ENCODE measurements at places on chromosomes 13 and 19.

GRCh38 chr13:89455225-89455624, 1784.1 kb downstream of the SLITRK5 start:
- H3K4me1 ChIP-seq, result no peaks in the 10 kb centered on the region
- no peak overlapping the region for H3K27ac ChIP-seq
- H3K27me3 ChIP-seq, result no peaks in the 10 kb centered on the region
- no peak for DNase-seq
- no peak overlapping the region for H3K4me3 ChIP-seq
- no peaks in the 10 kb centered on the region for H3K36me3 ChIP-seq

- no peaks in the 10 kb centered on the region for H3K36me3 ChIP-seq
- no peaks in the 10 kb centered on the region for H3K4me1 ChIP-seq
- H3K27me3 ChIP-seq, result no peaks in the 10 kb centered on the region
- no peak overlapping the region for H3K4me3 ChIP-seq
- no peak for DNase-seq
- no peak overlapping the region for H3K27ac ChIP-seq
These were observed 75.9 kb upstream of the DOCK9 start for GRCh38 chr13:99053636-99054233.

- no peaks in the 10 kb centered on the region for H3K4me1 ChIP-seq
- no peak overlapping the region for H3K27ac ChIP-seq
- H3K27me3 ChIP-seq, result no peaks in the 10 kb centered on the region
- no peak for DNase-seq
These were observed 6.5 kb downstream of the DIRAS1 start for GRCh38 chr19:2714531-2715269.

GRCh38 chr19:13843104-13843921, 33.6 kb upstream of the NANOS3 start:
- H3K4me1 ChIP-seq, result peaks cover 17% of the 10 kb centered on the region
- peak overlapping the region; percentile 83 for H3K4me3 ChIP-seq
- no peaks in the 10 kb centered on the region for H3K36me3 ChIP-seq
- no peaks in the 10 kb centered on the region for H3K27me3 ChIP-seq

DNA sequence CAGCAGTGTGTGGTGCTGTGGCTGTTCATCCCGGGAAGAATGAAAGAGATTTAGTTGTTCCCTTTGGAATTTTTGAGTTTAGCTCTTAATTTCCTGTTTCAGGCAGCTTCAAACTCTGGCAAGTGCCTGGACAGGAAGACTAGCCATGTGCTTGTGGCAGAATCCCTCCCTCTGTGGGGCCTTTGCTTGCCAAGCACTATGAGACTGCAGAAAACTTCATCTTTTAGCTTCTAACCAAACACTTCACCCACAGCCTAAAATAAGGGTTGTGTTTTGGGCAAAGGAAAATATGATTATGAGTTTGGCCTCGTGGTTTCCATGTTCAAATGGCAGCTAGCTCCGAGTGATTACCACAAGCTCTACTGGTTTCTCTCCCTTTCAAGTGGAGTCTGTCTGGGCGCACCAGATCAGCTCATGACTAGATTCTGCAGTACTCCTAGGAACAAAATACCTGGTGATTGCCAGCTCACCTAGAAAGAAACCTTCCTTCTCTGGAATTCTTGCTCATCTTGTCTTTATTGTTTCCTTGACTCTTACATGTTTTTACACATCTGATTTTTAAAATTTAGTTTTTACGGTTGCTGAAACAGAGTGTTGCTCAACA, 707.5 kb downstream of the SLITRK6 start:
- no peak overlapping the region for H3K27ac ChIP-seq
- no peaks in the 10 kb centered on the region for H3K27me3 ChIP-seq
- peaks cover 3% of the 10 kb centered on the region for H3K4me1 ChIP-seq
- H3K4me3 ChIP-seq, result no peak overlapping the region
- DNase-seq, result no peak
- H3K36me3 ChIP-seq, result no peaks in the 10 kb centered on the region

DNA sequence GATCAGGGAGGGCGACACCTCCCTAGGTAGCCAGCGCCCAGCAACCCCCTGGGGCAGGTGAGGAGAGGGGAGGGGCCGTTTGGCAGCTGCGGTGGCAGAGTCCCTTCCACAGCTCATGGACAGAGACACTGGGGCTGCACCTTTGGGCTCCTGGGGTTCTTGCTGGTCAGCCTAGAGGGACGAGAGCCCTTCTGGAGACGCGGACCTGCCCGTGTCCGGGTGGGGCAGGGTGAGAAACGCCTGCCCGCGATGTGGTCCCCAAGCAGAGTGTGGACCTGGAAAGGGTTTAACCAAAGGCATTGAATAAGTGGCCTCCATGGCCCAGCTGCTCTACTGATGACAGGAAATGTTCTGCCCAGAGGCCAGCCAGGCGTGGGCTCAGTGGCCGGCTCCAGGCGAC, 38.3 kb downstream of the ADPRHL1 start:
- H3K27me3 ChIP-seq, result no peaks in the 10 kb centered on the region
- no peaks in the 10 kb centered on the region for H3K4me1 ChIP-seq
- no peak overlapping the region for H3K4me3 ChIP-seq
- H3K36me3 ChIP-seq, result no peaks in the 10 kb centered on the region
- no peak overlapping the region for H3K27ac ChIP-seq

DNA sequence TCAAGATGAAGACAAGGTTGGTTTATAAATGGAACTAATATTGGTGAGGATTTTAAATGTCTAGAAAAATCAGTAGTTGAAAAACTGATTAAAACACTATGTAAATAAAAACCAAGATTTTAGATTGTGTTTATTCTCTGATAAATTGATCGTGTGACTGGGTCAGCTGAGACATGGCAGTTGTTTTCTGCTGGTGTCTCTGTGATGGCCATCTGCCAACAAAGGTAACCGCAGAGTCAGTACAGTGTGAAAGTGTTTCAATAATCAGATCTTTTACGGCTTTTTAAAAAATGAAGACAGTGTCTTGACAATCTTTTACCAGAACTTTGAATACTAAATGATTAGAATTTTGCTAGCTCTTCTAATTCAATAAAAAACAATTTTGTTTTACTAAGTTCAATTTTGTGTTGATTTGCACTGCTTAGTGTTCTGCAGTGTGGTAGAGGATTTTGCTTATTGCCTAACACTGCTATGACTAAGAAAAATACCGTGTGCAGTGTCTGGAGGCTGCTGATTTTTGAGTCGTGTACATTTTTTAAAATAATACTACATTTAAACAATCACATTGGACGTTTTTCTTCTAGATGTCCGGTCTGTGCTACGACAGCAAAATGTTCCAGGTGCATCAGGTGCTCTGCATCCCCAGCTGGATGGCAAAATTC, 32.7 kb upstream of the GPR183 start:
- peaks cover 56% of the 10 kb centered on the region for H3K36me3 ChIP-seq
- DNase-seq, result no peak
- H3K4me1 ChIP-seq, result no peaks in the 10 kb centered on the region

GRCh38 chr13:77136902-77137420, 110.0 kb upstream of the FBXL3 start:
- no peak overlapping the region for H3K4me3 ChIP-seq
- H3K27me3 ChIP-seq, result no peaks in the 10 kb centered on the region

All from endodermal cell (in vitro differentiated cells).